ENCODE measurements at places on chromosomes 5 and 9.

DNA sequence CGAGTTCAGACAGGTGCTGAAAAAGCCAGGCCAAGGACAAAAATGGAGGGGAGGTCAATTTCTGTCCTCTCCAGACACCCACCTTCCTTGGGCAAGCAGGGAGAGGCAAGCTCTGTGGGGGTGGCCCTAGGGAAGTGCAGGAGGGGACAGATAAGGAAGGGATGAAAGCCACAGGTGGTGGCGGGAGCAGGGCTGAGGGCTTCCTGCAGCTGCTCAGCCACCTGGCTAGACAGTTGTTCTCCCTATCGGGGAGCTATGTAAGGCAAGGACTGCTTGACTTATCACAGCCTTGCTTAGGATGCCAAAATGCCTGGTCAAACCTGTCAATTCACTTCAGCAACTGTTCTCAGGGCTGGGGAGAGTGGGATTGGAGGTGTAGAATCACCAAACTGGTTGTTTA is 266.1 kb downstream of the ZSWIM6 start:
- no peak for DNase-seq

DNA sequence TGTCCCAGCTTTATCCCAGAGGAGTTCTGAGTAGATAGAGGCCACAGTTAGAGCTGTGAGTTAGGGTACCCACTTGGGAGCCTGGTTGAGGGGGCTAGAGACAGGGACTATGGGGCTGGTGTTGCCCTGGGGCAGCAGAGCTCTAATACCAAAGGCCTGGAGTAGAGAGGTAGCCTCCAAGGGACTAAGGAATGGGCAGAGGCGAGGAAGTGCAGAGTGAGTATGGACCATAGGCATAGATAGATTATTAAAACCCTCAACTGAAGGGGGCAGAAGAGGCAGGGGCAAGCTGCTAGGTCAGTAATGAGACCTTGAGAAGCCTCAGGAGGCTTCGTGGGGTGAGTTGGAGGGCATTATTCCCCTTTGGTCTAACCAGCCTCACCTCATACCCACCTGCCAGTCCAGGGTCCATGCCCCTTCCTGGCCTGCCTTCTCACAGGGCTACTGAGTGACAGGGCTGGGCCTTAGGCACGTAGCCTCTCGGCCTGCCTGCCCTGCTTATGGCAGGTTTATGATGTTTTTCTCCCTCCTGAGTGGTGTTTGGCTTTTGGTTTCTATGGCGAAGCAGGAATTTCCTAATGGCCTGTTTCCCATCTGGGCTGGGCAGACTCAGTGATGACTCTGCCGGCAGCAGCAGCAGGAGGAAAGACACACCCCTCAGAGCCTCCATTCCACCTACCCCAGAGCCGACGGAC is 8.0 kb downstream of the PDLIM4 start:
- DNase-seq, result no peak

- no peak for DNase-seq
Measured at GRCh38 chr5:142176255-142176654, 67.7 kb downstream of the NDFIP1 start.

DNA sequence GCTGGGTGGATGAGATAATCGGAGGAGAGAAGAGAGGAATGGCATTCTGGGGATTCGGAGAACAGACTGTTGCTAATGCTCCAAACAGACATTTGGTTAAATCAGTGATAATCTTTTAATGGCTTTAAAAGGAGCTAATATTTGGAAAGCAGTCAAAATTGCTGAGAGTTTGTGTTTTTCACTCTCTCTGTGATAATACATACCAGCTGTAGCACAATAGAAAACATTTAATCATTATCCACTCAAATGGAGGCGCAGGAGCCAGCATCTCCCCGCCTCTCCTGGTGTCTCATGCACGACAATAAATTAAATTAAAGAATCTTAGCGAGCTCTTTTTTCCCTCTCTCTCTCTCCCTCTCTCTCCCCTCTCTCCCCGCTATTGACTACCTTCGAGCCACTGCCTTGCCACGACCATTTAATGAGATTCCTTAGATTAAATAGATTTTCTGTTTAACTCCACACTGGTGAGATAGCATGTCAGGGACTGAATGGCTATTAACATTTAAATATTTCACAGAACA is 268.6 kb upstream of the MVB12B start:
- peak; percentile 4 for DNase-seq

GRCh38 chr5:16304846-16305245 is 125.3 kb upstream of the MARCHF11 start:
- DNase-seq, result no peak
